ENCODE measurements at places on chromosomes 7 and 10. TPM values are rescaled to one million over a fixed set of nuclear protein-coding genes. Genes with fewer than 3 reads are reported as not detected.

SLC13A1 gene
- not detected for total RNA-seq

HOXA1 gene
- 0.12 TPM for total RNA-seq

NUDT13 gene
- total RNA-seq, result 2.2 TPM

UNCX gene
- not detected for total RNA-seq

WIPF3 gene
- not detected for total RNA-seq

UBE2H gene
- 25.6 TPM for total RNA-seq

LRRC17 gene
- 0.25 TPM for total RNA-seq

ST8SIA6 gene
- total RNA-seq, result not detected

PTPRE gene
- total RNA-seq, result 31.6 TPM

NFE2L3 gene
- 19.9 TPM for total RNA-seq

SORCS1 gene
- total RNA-seq, result not detected

ANKRD2 gene
- not detected for total RNA-seq

ZNF467 gene
- 0.23 TPM for total RNA-seq

SLC26A3 gene
- total RNA-seq, result not detected

UPK3B gene
- total RNA-seq, result 1.1 TPM

SFRP4 gene
- total RNA-seq, result not detected

GATA3 gene
- 30.2 TPM for total RNA-seq

ACTL6B gene
- not detected for total RNA-seq

HTR5A gene
- not detected for total RNA-seq

C10orf90 gene
- total RNA-seq, result not detected

FBXL13 gene
- total RNA-seq, result 0.83 TPM

GPRIN2 gene
- total RNA-seq, result not detected

AKR1C4 gene
- not detected for total RNA-seq

Measured in activated CD4-positive, alpha-beta T cell treated with anti-CD3 and anti-CD28 coated beads for 36 hours (primary cell).